ENCODE measurements at places on chromosomes 12 and 14. TPM values are rescaled to one million over a fixed set of nuclear protein-coding genes. Genes with fewer than 3 reads are reported as not detected.

METTL3 gene
- total RNA-seq: 84.4 TPM

HNF1A gene
- not detected for total RNA-seq

FAM90A1 gene
- total RNA-seq: 0.09 TPM

ANKS1B gene
- 3.4 TPM for total RNA-seq

KRT71 gene
- total RNA-seq: not detected

P2RX7 gene
- 0.09 TPM for total RNA-seq

GNB3 gene
- 17.3 TPM for total RNA-seq

VRTN gene
- total RNA-seq: 104 TPM
